Naive thymus-derived CD8-positive, alpha-beta T cell (primary cell): ENCODE measurements at places on chromosomes 12 and 14.
A peak's percentile ranks its signal among the peaks of the same experiment; 100 is the strongest.

DNA sequence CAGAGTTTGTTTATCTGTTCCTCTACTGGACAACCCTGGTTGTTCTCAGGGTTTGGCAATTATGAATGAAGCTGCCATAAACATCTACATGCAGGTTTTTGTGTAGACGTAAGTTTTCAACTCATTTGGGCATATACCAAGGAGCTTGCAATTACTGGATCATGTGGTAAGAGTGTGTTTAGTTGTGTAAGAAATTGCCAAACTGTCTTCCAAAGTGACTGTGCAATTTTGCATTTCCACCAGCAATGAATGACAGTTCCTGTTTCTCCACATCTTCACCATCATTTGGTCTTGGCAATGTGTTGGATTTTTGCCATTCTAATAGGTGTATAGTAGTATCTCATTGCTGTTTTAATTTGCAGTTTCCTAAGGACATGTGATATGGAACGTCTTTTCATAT is 39.8 kb upstream of the FBXO33 start:
- DNase-seq = no peak

GRCh38 chr14:23079716-23080115 is 15.2 kb downstream of the ACIN1 start:
- no peak for DNase-seq

DNA sequence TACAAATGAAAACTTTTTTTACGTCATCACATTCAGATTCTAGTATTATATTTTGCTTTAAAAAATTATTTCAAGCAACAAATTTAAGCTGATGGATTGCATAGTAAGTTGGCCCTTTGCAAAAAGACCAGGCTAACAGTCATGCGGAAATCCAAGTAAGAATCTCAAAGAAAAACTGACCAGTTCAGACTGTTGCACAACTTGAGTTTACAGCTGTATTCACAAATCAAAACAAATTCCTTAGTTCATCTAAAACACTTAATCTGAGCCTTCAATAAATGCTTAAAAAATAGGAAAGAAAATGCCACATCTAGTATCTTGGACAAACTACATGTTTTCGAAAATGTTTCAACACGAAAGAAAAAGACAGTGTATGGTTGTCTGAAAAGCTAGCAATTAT is 847 bp downstream of the CCDC59 start:
- DNase-seq = no peak

- no peak for DNase-seq
These were observed 11.0 kb downstream of the DCTN2 start for GRCh38 chr12:57535764-57536596.

GRCh38 chr14:31266437-31267331 is 59.1 kb upstream of the HECTD1 start:
- no peak for DNase-seq

GRCh38 chr12:1695886-1696670 is 5.2 kb downstream of the ADIPOR2 start:
- DNase-seq = no peak

DNA sequence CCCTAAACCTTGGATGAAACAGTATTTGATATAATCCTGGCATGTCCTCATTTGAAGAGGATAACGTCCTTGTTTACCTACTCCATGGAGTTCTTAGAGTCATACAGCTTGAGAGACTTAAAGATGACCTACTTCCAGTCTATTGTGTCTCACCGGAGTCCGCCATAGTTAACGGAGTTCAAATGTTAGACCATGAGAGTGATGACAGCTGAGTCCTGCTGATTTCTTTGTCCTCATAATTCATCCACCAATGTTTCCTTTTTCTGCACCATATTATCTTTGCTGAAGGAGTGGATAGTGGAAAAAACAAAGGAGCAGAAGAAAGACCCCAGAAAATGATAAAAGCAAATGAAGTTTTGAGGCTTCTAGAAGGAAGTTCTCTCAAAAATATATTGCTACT is 75.8 kb upstream of the HIF1A start:
- no peak for DNase-seq

DNA sequence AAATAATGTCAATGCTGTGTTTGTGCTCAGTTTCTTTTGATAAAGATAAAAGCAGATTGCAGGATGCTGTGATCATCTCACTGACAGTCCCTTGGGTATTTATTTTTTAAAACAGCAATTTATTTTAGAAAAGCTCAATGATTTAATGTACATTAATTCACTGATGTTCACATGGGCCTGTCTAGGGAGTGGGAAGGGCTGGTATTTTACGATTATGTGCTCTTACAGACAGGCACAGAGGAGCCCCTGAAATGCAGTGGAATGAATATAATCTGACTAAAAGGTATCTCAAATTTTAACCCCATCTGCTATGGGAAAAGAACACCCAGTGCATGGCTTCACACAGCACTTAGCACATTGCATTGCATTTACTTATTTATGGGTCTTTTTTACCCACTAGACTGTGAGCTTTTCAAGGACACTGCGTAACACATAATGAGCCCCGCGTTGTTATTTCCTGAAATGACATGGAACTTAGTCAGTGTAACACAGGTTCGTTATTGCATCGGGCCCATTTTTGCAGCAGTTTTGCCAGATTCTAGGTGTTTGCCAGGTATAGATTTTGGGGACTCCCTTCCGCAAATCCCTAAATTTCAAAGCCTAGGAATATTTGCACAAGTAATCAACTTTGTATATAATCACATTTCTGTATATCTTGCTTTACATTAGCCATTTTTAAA is 425.3 kb upstream of the FBXO33 start:
- no peak for DNase-seq

DNA sequence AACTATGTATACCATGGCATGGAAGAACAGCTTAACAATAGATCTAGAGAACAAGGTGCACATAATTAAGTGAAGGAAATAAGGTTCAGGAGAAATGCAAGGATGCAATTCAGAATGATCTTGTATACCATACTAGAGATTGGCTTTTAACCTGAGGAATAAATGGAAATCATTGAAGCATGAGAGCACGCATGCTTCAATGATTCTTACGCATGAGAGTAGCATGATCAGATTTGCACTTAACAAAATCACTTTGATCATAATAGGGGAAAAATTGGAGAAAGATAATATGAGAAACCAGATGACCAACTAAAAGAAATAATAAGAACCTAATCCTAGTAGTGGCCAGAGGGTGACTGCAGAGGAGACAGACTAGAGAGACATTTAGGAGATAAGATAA is 133.3 kb upstream of the FSCB start:
- DNase-seq = no peak

- peak; percentile 97 for DNase-seq
These were observed 268.6 kb downstream of the BTG1 start for GRCh38 chr12:91877022-91877421.

DNA sequence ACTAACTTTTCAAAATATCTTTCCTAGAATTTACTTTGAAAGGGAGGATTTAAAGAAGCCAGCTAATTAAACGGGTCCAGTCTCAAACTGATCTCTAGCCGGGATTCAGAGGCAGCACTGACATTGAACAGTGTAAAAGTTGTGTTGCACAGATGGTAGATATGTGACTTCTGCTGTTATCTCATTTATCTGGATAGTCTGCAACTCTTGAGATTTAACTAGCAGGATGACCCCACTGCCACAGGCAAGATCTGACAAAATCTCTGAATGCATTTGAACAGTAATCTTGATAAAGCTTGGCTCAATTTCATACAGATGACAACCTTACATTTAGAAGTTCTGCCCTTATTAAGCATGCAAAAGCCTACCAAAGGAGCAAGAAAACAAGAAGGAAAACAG is 138.0 kb upstream of the CPNE8 start:
- no peak for DNase-seq

- DNase-seq = no peak
These were observed 45.6 kb downstream of the SPTLC2 start for GRCh38 chr14:77570706-77571268.

- no peak for DNase-seq
These were observed 16.9 kb upstream of the KRR1 start for GRCh38 chr12:75528272-75528671.

GRCh38 chr14:76169776-76170175 is 18.1 kb downstream of the GPATCH2L start:
- no peak for DNase-seq

DNA sequence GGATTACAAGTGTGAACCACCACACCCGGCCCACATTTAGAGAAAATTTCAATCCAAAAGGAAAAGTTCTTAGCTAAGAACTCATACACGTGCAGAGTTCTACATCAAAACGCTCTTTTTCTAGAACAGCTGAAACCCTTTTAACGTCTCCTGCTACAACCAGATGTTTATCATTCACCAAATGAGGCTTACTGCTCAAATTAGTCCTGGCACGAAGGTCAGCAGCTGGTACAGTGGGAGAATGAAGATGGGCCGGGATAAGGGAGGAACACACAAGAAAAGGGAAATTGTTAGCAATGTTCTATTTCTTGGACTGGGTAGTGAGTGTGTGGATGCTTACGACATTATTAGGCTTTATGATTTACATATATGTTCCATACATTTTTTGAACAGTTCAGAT is 37.2 kb downstream of the PRKAB1 start:
- DNase-seq = no peak

- DNase-seq = no peak
These were observed 1.5 kb upstream of the GPR65 start for GRCh38 chr14:88003425-88003824.

GRCh38 chr12:93785249-93786010 is 108.3 kb downstream of the CRADD start:
- no peak for DNase-seq

GRCh38 chr12:65279369-65280112 is 1.1 kb downstream of the MSRB3 start:
- DNase-seq = no peak

DNA sequence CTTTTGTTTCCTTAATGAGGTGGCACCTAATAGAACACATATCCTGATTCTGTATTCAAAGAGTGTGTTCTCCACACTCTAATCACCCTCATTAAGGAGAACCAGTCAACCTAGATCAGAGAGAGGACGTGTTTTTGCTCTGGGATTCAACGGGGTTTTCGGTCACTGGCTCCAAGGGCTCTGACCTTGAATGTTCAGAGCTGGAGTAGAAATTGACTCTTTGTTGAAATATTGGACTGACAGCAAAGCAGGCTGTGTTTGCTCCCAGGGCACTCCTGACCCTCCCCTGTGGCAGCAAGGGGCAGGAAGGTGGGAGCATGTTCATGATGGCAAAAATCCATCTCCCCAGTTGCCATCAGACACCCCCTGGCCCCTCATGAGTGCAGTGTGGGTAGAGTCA is 1193.0 kb downstream of the AACS start:
- no peak for DNase-seq

- DNase-seq = no peak
These were observed 475.4 kb downstream of the NPAS3 start for GRCh38 chr14:33414041-33414440.

DNA sequence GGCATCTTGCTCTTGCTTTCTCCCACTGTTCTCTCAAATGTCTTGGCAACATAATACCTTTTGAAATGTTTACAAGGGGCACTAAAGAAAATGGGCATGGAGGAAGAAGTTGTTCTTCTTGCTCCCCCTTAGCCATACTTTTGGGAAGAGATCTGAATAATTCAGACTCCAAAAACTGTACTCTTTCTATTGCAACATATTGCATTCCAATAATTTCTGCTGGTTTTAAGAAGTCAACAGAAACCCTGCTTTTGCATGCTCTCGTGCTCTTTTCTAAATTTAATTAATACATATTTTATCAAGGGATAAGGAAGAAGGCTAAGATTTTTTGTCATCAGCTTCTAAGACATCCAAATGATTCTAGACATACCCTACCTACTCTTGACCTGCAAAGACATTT is 409.9 kb upstream of the SOX5 start:
- no peak for DNase-seq

DNA sequence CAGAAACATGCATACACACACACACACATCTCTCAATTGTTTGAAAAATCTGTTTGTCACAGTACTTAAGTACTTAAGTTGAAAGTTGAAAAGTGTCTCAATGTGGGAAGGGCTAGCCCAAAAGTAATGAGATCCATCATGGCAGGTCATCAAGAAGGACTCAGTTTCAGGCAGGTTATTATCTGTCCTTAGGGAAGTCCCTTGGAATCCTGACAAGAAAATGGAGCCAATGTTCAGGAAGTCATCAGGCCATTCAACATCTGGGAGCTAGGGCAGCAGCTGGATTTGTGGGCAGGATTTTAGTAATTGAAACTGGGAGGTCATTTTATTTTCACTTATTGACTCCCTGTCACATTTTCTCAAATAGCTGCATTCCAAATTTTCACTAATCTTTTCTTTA is 56.0 kb downstream of the MSRB3 start:
- no peak for DNase-seq
